ENCODE measurements at places on chromosomes 6 and 20.

DNA sequence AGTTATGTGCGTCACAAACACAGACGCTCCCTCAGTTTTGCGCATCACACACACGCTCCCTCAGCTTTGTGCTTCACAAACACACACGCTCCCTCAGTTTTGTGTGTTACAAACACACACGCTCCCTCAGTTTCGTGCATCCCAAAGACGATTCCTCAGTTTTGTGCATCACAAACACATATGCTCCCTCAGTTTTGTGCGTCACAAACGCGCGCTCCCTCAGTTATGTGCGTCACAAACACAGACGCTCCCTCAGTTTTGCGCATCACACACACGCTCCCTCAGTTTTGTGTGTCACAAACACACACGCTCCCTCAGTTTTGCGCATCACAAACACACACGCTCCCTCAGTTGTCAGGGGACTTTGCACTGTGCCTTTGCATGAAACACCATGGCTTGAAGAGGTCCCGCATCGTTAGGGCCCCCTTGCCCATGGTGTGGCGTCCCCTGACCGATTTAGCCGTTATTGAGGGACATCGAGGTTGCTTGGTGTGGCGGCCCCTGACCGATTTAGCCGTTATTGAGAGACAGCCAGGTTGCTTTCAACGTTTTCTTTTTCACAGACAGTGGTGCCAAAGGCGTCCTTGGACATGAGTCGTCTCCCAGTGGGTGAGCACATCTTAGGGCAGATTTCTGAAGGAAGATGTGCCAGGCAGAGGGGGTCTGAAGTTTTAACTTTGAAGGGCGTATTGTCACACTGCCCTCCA, 28.1 kb upstream of the MYT1 start:
- no peak for DNase-seq

DNA sequence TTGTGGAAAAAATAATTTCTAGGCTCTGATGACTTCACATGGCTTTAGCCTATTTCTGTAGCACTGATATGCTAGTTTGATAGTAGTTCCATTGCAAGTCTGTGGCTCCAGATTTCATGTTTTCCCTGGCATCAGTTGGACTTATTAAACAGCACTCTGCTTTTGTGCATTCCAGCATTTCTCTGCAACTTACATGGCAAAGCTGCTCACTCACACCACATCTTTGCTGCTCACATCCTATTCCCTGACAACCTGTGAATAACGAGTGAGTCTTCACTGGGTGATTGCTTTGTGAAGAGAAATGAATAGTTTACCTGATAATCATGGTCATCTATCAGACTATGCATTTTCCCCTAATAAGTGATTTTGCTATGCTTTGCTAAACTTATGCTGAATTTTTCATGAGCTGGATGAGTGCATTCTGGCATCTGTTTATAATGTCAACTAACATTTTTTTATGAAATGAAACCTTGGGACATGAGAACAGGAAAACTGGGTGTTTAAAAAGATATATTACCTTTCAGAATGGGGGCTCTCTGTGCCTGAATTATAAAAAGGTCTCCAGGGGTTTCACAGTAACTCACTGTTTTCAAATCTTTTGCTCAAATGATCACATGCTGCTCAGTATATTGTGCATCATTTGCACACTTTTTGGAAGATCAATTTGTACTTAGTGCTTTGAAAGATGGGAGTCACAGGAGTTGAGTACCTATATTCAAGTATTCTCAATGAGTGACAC, 301.8 kb downstream of the TBC1D32 start:
- DNase-seq, result no peak

GRCh38 chr20:21092806-21093205, 13.4 kb downstream of the LINC00237 start:
- DNase-seq, result no peak

DNA sequence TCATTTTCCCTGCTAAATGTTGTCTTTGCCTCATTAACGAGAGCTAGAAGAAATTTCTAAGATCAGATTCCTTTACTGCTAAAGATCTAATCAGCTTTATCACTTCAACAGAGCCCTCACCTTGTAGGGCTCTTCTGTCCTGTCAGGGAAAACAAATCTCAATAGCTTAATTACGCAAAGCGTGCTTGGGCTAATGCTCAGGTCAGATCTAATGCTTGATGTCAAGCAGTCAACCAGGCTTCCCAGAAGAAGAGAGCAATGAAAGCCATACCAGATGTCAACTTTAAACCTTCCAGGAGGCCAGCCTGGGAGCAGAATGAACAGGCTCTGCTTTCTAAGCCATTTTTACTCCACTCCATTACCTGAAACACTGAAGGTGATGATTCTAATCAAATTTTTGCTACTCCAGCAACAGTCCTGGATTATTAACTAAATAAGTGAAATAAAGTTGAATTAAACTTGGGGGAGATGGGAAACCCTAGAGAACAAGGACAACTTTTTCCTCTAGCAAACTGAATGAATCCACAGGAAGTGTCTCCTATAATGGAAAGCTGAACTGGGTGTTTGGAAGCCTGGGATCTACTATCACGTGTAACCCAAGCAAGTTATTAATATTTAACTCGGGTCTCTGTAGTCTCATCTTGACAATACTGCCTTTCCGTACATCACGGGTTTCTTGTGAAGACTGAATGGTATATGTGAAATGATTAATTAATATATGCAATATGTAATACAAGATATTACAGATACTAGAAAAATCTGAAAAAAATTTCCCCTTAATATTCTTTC, 273.7 kb downstream of the PTPRK start:
- no peak for DNase-seq
